Muscle of leg (tissue), 16 donors: ENCODE measurements at places on chromosomes 7 and 10. TPM values are rescaled to one million over a fixed set of nuclear protein-coding genes. Genes with fewer than 3 reads are reported as not detected.

Gene BICC1
- 23.8 TPM for total RNA-seq

Gene PTF1A
- total RNA-seq, result not detected

GRCh38 chr7:95646350-95646749 is 50.0 kb upstream of the PDK4 start:
- H3K27me3 ChIP-seq, result no peaks in the 10 kb centered on the region
- H3K4me3 ChIP-seq, result no peak overlapping the region
- H3K36me3 ChIP-seq, result no peaks in the 10 kb centered on the region
- H3K27ac ChIP-seq, result no peak overlapping the region
- no peak for DNase-seq

Gene CCDC3
- total RNA-seq, result 10.5 TPM

DNA sequence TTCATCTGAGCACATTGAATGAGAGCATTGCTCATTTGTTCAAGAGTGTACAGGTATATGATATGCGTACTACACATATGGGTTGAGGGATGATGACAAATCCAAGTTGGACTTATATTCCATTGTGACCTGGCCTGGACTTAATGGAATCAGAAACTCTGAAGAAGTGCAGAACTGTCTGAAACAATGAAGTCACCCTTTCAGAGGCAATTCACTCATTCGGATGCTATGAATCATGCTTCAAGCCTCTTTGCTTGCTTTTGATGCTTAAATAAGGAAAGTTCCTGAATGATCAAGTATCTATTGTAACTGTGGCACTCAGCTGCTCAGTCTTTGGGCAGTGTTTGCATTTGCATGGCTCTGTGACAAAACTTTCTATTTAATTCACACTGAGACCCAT is 93.4 kb downstream of the ZNF365 start:
- no peak overlapping the region for H3K27ac ChIP-seq
- no peaks in the 10 kb centered on the region for H3K36me3 ChIP-seq
- no peak overlapping the region for H3K4me3 ChIP-seq
- no peaks in the 10 kb centered on the region for H3K27me3 ChIP-seq
- no peaks in the 10 kb centered on the region for H3K4me1 ChIP-seq
- no peak for DNase-seq

DNA sequence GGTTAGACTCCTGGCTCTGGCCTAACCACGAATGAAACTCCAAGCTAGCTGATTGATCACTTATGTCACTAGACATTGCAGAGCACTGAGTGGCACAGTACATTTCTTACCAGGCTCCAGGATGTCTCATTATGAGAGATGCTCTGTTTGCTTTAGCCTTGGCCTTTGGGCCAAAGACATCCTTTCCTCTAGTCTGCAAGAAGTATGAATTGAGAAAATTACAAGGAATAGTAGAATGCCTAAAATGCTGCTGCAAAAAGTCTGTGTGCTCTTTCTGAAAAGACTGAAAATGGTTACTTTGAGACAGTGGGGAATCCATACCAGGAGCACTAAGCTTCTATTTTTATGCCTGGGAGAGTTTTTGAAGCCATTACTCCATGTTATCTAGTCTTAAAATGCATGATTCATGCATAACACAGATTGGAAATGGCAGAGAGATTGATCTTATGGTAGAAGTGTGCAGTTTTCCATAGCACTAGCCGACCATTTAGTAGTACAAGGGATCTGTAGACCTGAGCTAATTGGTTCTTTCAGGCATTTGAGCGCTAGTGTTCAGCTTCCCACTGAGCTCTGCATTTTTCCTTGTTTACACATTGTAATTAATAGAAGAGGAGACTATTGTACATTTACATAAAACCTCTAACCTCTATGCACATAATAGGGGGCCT is 303.8 kb downstream of the PRKG1 start:
- no peaks in the 10 kb centered on the region for H3K36me3 ChIP-seq
- no peaks in the 10 kb centered on the region for H3K27me3 ChIP-seq
- peaks cover 2% of the 10 kb centered on the region for H3K4me1 ChIP-seq

GRCh38 chr10:101493782-101494281 is 94.2 kb downstream of the POLL start:
- H3K4me1 ChIP-seq, result no peaks in the 10 kb centered on the region
- no peak for DNase-seq
- no peaks in the 10 kb centered on the region for H3K36me3 ChIP-seq
- H3K27ac ChIP-seq, result no peak overlapping the region
- no peak overlapping the region for H3K4me3 ChIP-seq

GRCh38 chr7:130369110-130369711 is 11.1 kb upstream of the CPA1 start:
- peak overlapping the region; percentile 98 for H3K27ac ChIP-seq
- H3K27me3 ChIP-seq, result no peaks in the 10 kb centered on the region
- H3K4me1 ChIP-seq, result peaks cover 94% of the 10 kb centered on the region

- no peaks in the 10 kb centered on the region for H3K27me3 ChIP-seq
- H3K4me1 ChIP-seq, result no peaks in the 10 kb centered on the region
- no peak overlapping the region for H3K27ac ChIP-seq
- peak; percentile 50 for DNase-seq
Observed at GRCh38 chr7:17497549-17498167, 199.2 kb downstream of the AHR start.

Gene ACTR1A
- total RNA-seq, result 64.4 TPM

Gene SUGCT
- total RNA-seq, result 6.1 TPM

DNA sequence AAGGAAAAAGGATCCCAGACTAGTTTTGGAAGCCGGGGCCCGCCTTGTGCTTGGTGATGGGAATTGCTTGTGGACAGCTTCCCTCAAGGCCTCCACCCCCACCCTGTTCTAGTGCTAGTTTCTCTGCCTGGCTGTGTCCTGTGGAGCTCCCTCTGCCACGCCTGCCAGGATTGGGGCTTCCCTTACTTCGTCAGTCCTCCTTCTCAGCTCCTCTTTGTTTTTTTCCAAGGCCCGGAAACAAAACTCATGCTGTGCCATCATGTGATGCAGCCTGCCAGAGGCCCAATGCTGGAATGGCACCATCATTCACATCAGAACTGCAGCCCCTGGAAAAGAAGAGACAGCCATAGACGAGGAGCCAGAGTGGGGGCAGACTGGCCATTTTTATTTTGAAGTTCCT is 11.2 kb downstream of the YKT6 start:
- H3K4me3 ChIP-seq, result no peak overlapping the region
- no peaks in the 10 kb centered on the region for H3K27me3 ChIP-seq
- H3K4me1 ChIP-seq, result peaks cover 40% of the 10 kb centered on the region
- H3K27ac ChIP-seq, result no peak overlapping the region

GRCh38 chr10:30063099-30063498 is 3.7 kb upstream of the JCAD start:
- H3K27me3 ChIP-seq, result peaks cover 12% of the 10 kb centered on the region
- no peak overlapping the region for H3K4me3 ChIP-seq
- no peaks in the 10 kb centered on the region for H3K36me3 ChIP-seq
- peaks cover 7% of the 10 kb centered on the region for H3K4me1 ChIP-seq
- peak; percentile 90 for DNase-seq
- no peak overlapping the region for H3K27ac ChIP-seq

Gene PDE1C
- 4.5 TPM for total RNA-seq

DNA sequence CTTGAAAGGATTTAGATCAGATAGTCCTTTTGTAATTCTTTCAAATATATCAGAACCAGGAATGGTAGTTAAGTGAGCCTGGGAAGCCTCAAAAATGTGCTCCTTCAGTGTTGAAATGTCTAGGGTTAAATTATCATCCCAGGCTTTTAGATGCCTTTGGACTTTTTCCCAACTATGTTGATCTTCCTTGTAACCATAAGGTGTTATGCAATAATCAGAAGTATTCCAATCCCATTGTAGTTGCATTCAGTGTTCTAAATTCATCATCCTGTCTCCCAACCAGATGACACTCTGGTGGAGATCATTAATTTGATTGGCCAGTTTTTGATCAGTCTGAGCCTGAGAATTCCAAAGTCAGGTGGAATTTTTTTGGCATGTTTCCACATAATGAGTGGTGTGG is 35.1 kb upstream of the AKR1C2 start:
- no peak overlapping the region for H3K4me3 ChIP-seq
- H3K27ac ChIP-seq, result no peak overlapping the region
- H3K4me1 ChIP-seq, result no peaks in the 10 kb centered on the region
- H3K27me3 ChIP-seq, result no peaks in the 10 kb centered on the region
- H3K36me3 ChIP-seq, result no peaks in the 10 kb centered on the region
- DNase-seq, result no peak

Gene ANKRD30A
- total RNA-seq, result not detected

Gene NXPH1
- not detected for total RNA-seq

DNA sequence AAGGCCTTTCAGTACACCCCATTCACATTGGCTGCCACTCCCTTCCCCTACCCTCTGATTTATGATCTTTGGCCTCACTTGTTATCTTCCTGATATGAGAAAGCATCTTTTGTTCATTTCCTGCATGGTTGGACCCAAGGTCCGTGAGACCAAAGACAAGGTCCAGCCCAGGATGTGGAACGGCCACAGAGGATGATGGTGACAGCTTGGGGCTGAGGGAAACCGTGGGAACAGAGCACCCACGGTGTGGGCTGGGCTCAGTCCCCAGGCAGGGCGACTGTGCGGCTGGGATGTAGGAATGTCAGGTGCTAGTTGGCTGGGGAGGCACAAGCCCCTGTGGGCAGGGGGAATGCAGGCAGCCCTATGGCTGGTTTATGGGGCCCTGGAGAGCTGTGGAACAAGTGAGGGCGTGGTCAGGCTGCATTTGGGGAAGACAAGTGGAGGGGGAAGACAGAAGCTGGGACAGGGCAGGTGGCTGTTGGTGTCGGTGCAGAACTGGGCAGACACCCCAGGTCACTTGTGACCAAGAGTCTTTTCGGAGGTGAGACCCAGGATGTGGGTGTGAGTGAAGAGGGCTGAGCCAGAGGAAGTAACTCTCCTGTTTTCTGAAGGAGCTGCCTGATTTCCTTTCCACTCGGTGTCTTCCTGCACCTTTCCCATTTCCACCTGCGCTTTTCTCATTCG is 51.7 kb upstream of the IGFBP3 start:
- H3K4me1 ChIP-seq, result peaks cover 5% of the 10 kb centered on the region
- H3K36me3 ChIP-seq, result no peaks in the 10 kb centered on the region
- no peak overlapping the region for H3K4me3 ChIP-seq
- no peak for DNase-seq
- H3K27ac ChIP-seq, result no peak overlapping the region
- H3K27me3 ChIP-seq, result peaks cover 2% of the 10 kb centered on the region

Gene SLC26A3
- not detected for total RNA-seq

GRCh38 chr10:51371743-51372142 is 297.5 kb downstream of the PRKG1 start:
- no peaks in the 10 kb centered on the region for H3K36me3 ChIP-seq
- no peaks in the 10 kb centered on the region for H3K27me3 ChIP-seq
- no peak overlapping the region for H3K4me3 ChIP-seq
- H3K4me1 ChIP-seq, result no peaks in the 10 kb centered on the region
- DNase-seq, result peak; percentile 35

DNA sequence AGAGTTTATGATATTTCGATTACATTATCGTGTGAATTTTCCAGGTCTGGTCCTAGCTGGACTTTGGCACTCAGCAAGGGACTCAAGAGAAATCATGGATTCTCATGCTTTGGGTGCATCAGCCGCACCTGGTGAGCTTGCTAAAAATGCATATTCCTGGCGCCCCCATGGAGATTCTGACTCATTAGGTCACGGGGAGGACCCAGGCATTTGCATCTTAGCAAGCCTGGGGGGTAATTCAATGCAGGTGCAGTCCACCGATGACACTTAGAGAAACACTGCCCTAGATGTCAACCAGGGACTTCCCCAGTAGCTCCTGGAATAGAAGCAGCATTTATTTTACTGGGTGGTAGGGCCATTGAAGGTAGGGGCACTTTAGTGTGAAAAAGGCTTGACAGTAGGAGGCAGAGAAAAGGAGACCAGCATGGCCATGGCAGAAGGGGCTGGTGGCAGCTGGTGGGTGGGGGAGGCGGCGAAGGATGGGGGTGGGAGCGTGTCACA is 29.9 kb upstream of the PDCD4 start:
- H3K4me1 ChIP-seq, result peaks cover 27% of the 10 kb centered on the region
- H3K27ac ChIP-seq, result no peak overlapping the region
- H3K4me3 ChIP-seq, result no peak overlapping the region
- H3K27me3 ChIP-seq, result no peaks in the 10 kb centered on the region
- H3K36me3 ChIP-seq, result peaks cover 5% of the 10 kb centered on the region

DNA sequence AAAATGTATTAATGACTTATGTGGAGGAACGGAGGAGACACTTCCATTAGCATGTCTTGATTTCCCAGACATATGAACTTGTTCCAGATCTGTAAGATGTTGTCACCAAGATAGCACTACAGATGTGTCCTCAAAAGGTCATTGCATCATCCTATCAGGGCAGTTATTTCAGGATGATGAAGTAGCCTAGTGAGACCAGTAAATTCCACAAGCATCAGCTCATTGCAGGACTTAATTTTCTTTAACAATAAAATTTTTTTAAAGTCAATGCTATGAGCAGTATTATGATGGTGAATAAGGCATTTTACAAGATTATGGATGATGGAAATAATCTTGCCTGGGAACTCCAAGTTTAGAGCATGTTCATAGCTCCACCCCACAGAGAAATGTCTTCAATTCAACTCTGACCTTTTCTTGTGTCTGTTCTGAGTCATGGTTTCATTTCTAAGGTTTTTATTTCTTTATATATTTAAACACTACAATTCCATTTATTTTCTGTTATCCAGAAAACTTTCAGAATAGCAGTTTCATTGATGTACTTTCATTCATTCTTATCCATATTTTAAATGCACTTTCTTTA is 1203.3 kb upstream of the CELF2 start:
- no peak overlapping the region for H3K4me3 ChIP-seq
- H3K27me3 ChIP-seq, result no peaks in the 10 kb centered on the region
- DNase-seq, result peak; percentile 55
- H3K36me3 ChIP-seq, result no peaks in the 10 kb centered on the region
- H3K4me1 ChIP-seq, result no peaks in the 10 kb centered on the region
- no peak overlapping the region for H3K27ac ChIP-seq

GRCh38 chr10:77176232-77176631 is 461.4 kb downstream of the KCNMA1 start:
- H3K36me3 ChIP-seq, result no peaks in the 10 kb centered on the region
- no peak overlapping the region for H3K4me3 ChIP-seq
- DNase-seq, result no peak
- no peaks in the 10 kb centered on the region for H3K27me3 ChIP-seq

DNA sequence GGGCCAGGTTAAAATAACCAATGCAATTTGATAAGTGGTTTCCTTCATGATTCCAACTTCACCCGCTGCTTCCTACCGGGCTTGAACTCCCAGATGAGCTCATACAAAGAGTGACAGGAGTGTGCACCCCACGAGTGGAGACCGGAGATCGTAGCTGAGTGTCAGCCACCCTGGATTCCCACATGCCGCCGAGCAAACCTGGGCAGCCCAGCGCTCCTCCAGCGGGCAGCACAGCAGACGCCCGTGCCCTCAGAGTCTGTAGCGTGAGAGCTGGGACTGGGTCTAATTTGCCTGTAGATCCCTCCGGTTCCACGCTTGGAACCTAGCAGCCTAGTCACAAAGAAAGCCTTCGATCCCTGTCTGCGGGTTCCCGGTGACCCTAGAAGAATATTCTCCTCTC is 476.1 kb upstream of the MGMT start:
- H3K27ac ChIP-seq, result no peak overlapping the region
- no peak for DNase-seq
- H3K27me3 ChIP-seq, result no peaks in the 10 kb centered on the region
- H3K36me3 ChIP-seq, result no peaks in the 10 kb centered on the region
- H3K4me3 ChIP-seq, result no peak overlapping the region
- no peaks in the 10 kb centered on the region for H3K4me1 ChIP-seq

- H3K4me3 ChIP-seq, result no peak overlapping the region
- no peaks in the 10 kb centered on the region for H3K27me3 ChIP-seq
- DNase-seq, result no peak
- H3K4me1 ChIP-seq, result peaks cover 3% of the 10 kb centered on the region
- H3K27ac ChIP-seq, result no peak overlapping the region
- no peaks in the 10 kb centered on the region for H3K36me3 ChIP-seq
Observed at GRCh38 chr10:4359003-4359402, 467.0 kb upstream of the AKR1E2 start.

GRCh38 chr7:134896073-134896472 is 90.2 kb upstream of the AGBL3 start:
- no peaks in the 10 kb centered on the region for H3K36me3 ChIP-seq
- H3K27ac ChIP-seq, result no peak overlapping the region
- H3K4me3 ChIP-seq, result no peak overlapping the region
- H3K4me1 ChIP-seq, result peaks cover 12% of the 10 kb centered on the region
- DNase-seq, result no peak
